ENCODE measurements at places on chromosomes 1 and 21.

- peak; percentile 28 for DNase-seq
These were observed 23.0 kb upstream of the RBBP5 start for GRCh38 chr1:205144751-205145150.

GRCh38 chr21:23292292-23292691 is 2294.1 kb downstream of the NCAM2 start:
- no peak for DNase-seq

DNA sequence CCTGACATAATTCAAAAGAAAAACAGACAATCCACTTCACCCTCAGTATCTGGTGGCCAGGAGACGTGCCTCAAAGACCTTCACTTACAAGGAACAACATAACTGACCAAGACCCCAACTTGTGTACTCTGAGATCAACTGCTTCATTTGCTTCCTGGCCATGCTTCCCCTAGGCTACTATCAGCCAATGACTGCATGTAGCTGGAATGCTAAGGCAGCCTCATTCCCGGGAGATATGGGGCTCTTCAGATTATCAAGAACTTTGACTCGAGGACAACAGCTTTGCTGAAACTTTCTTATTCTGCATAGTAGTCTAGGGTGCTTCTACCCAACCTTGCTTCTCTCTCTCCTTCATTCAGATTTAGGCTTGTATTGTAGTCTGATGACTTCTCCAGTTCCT is 11.7 kb upstream of the UCK2 start:
- DNase-seq = peak; percentile 48

DNA sequence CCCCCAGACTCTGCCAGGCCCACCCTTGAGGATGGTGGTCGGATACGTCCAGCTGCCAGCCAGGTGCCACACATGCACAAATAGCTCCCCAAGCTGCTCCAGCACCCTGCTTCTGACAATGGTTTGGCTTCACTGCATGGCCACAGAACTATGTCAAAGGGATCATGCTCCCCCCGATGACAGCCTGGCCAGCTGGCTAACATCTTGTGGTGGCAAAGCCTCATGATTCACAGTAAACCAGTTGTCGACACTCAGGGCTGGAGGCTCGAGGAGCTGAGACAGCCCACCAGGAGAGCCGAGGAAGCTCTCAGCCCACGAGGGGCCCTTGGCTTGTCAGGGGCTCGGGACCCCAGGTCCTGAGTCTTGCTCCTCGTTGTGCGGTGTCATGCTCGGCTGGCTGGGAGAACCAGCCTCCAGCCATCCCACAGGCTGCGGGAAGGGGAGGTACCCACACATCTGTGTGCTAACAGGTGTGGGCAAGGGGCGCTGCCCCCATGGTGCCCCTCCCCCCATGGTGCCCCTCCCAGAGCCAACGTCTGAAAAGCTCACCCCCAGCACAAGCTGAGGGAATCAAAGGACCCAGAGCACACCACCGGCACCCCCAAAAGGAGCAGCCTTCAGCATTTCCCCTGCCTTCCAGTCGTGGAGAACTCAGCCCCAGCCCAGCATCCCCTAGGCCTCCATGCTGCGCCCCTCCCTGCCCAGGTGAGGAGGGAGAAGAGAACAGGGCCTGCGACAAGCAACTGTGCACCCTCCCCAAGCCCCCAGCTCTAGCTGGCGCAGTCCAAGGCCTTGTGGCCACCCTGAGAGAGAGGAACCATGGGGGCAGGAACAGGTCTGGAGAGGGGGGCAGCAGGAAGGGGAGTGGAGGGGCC is 41.2 kb downstream of the KIF21B start:
- DNase-seq = peak; percentile 62

GRCh38 chr21:27329255-27329851 is 362.5 kb upstream of the ADAMTS5 start:
- DNase-seq = peak; percentile 17
